ENCODE measurements at places on chromosomes 1 and 21.

- DNase-seq: no peak
These were observed 200.6 kb upstream of the HMCN1 start for GRCh38 chr1:185533596-185533995.

- no peak for DNase-seq
These were observed 595 bp upstream of the DDR2 start for GRCh38 chr1:162631546-162632191.

GRCh38 chr1:25526753-25527152, 16.7 kb upstream of the LDLRAP1 start:
- no peak for DNase-seq

DNA sequence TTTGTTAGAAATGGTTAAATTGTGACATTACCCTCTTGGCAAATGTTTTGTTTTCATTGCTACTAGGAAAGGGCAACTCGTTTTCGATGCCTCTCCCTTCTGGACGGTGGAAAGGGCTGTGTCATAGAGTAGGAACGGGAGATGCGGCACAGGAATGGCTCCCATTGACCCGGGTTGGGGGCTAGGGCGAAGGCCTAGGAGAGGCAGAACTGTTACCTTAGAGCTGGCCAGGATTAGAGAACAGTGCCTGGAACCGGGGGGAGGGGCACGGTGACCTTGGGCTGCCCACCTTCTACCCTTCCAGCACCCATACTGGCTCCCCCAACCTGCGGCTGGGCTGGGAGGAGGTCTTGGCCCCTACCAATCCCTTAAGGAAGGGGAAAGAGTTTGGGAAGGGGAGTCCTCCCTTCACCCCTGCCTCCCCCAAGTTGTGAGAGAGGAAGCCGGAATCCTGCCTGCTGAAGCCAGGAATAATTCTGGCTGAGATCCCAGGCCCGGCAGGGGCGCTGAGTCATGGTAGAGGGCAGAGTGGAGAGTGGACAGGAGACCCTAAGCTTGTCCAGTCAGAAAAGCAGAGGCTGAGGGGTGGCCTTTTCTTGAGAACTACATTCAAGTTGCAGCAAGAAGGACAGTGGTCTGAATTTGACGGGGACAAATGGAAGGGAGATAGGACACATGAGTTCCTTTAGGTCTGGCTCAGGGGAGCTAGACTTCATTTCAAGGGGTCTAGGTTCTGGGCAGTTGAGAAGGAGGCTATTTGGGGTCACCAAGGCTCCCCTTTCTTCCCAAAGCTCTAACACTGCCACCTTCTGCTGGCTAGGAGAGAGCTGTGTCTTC, 8.2 kb downstream of the LMNA start:
- DNase-seq: no peak

- no peak for DNase-seq
These were observed 32.4 kb upstream of the KCNA2 start for GRCh38 chr1:110638556-110638955.

DNA sequence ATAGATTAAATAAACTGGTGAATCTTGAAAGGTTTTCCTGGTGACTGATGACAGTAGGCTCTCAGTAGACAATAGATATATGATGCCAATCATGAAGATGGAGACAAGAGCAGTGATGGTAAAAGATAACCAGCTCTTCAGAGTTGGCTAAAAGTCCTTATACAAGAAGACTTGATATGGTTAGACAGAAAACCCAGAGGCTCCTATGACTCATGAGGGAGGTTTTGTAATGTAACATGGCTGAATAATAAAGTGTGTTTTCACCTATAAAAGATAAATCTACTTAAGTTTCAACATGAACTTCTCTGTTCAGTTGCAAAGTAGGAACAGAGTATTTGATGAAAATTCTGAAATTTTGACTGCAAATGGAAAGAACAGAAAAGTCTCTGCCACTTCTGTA, 12.7 kb upstream of the CRNN start:
- no peak for DNase-seq

- no peak for DNase-seq
These were observed 3.9 kb upstream of the ZNF678 start for GRCh38 chr1:227559499-227559898.

- DNase-seq: no peak
These were observed 760.2 kb downstream of the PLA2G4A start for GRCh38 chr1:187588917-187589316.

DNA sequence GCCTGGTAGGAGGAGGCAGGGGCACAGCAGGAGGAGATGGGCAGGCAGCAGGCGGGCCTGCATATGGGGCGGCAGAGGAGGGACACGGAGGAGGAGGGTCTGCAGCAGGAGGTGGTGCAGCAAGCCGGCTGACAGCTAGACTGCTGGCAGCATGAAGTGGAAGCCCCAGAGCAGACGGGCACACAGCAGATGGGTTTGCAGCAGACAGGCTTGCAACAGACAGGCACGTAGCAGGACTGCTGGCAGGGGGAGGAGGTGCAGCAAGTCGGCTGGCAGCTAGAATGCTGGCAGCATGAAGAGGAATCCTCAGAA, 615 bp downstream of the KRTAP10-5 start:
- DNase-seq: no peak

- DNase-seq: no peak
These were observed 104.7 kb upstream of the NFIA start for GRCh38 chr1:60977661-60978060.

GRCh38 chr1:204152310-204153044, 633 bp upstream of the ETNK2 start:
- DNase-seq: no peak

GRCh38 chr1:23799570-23800399, 769 bp downstream of the GALE start:
- DNase-seq: no peak

- no peak for DNase-seq
These were observed 35.1 kb upstream of the GRIK3 start for GRCh38 chr1:37069406-37069805.

All from stimulated activated CD4-positive, alpha-beta T cell treated with anti-CD3 and anti-CD28 coated beads, Interleukin-1b, Interleukin-23, amount 100 ng/mL, for 1 hour (primary cell).